Retinal pigment epithelial cell (primary cell): ENCODE measurements at places on chromosomes 4 and X.

GRCh38 chr4:174742561-174742960 lies 86.5 kb downstream of the GLRA3 start:
- no peak for DNase-seq

GRCh38 chrX:134512566-134512965 lies 52.6 kb downstream of the HPRT1 start:
- peak; percentile 16 for DNase-seq

- DNase-seq: no peak
These were observed 23.8 kb downstream of the COL25A1 start for GRCh38 chr4:109278594-109279031.

GRCh38 chr4:167623241-167623572 lies 388.9 kb upstream of the SPOCK3 start:
- DNase-seq: no peak

- no peak for DNase-seq
These were observed 45.5 kb downstream of the TMEM144 start for GRCh38 chr4:158255727-158256324.

DNA sequence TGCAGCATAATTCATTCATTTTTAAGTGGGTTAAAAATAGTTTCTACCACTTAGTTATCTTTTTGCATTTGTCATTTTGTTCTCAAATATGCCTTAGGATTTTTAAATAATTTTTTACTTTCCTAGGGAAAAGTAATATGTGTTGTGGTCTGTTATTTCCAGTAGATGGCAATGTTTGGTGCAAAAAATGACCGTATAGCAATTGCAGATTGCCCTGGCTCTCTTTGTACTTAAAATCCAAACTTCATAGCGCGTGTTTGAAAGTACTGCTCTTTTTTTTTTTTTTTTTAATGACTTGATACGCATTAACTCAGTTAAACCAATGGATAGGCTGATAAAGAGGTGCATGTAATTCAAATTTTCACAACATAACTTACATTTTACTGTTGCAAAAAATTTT lies 74.4 kb upstream of the RBMX start:
- DNase-seq: peak; percentile 6

DNA sequence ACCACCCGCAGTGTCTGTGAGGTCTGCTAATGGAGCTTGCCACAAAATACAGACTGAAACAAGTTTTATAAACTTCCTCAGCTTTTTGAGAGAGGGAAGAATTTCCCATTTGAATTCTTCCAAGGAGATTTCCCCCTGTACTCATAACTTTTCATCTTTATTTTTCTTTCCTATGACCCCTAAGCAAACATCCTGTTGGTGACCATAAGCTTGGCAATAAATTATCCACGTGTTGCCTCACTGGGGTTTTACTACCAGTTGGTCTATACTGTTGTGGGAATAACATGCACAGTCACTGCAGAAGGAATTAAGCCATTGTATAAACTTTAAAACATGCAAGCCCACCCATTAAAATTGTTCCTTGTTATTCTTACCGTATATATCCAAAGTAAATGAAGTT lies 86.2 kb downstream of the SLC39A8 start:
- DNase-seq: no peak

DNA sequence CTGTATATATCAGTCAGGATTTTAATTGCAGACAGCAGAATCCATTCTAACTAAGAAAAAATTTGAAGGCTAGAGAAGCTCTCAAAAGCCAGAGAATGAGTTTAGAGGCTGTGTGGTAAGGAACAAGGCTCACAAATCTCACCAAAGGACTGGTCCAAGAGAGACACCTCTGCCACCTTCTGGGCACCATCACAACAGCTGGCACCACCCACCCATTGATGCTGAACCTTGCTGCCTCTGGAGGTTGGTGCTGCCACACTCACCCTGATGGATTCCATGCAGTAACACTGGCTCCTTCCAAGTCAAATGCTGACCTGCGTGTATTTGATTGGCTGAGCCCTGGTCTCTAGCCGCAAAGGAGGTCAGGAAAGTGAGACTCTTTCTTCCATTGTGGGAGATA lies 100.8 kb downstream of the BEND2 start:
- DNase-seq: no peak

- no peak for DNase-seq
These were observed 2.6 kb upstream of the MSMO1 start for GRCh38 chr4:165324918-165325304.

GRCh38 chr4:70759627-70760026 lies 37.9 kb downstream of the RUFY3 start:
- DNase-seq: no peak

DNA sequence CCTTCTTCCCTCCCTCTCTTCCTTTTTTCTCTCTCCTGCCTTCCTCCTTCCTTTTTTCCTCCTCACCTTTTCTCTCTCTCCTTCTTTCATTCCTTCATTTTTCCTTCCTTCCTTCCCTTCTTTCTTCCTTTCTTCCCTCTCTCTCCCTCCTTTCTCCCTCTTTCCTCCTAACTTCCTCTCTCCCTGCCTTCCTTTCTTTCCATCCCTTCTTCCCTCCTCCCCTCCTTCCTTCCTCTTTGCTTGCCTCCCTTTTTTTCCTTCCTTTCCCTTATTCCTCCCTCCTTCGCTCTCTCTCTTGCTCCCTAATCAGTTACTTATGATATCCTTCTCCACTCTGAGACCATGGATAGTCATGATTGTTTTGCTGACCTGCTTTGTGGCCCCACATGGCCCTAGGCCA lies 56.7 kb upstream of the PUDP start:
- no peak for DNase-seq

- DNase-seq: peak; percentile 2
These were observed 69.6 kb upstream of the C4orf50 start for GRCh38 chr4:6087669-6088341.

DNA sequence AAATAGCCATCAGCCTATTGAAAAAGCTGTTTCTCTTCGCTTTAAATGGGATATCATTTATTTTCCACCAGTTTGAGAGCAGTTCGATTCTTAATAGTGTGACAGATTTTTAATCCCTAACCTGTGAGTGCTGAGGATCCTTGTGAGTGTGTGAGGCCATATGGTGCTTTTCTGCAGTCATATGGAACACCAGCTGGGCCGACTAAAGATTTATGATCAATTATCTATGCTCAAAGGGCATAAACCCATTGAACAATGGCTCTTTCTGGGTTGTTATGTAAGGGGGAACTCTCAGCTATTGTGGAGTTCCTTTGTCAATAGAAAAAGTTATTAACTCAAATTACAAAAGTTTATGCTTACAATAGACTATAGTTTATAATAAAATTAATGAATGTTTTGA lies 1003.6 kb downstream of the FAT4 start:
- DNase-seq: no peak

GRCh38 chrX:149037281-149037870 lies 467.7 kb downstream of the IDS start:
- no peak for DNase-seq

- peak; percentile 33 for DNase-seq
These were observed 128.4 kb upstream of the TBC1D9 start for GRCh38 chr4:140884431-140885058.

- no peak for DNase-seq
These were observed 24.3 kb downstream of the GRSF1 start for GRCh38 chr4:70815370-70815769.

DNA sequence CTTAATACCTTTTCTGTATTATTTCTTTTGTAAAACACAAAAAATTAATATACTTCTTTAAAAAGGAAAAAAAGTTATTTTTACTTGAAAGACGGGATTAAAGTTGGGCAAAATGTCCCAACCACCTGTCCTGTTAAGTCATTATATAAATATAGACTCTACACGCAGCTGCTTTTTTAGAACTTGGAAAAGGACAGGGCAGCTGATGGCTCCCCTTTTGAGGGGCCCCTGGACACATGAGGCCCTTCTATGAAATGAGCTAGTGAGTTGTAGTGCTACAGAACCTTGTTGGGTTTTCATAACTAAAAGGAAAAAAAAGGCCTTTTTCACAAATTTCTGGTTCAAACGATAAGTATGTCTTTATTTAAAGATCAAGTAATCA lies 600 bp upstream of the BEX2 start:
- DNase-seq: no peak

DNA sequence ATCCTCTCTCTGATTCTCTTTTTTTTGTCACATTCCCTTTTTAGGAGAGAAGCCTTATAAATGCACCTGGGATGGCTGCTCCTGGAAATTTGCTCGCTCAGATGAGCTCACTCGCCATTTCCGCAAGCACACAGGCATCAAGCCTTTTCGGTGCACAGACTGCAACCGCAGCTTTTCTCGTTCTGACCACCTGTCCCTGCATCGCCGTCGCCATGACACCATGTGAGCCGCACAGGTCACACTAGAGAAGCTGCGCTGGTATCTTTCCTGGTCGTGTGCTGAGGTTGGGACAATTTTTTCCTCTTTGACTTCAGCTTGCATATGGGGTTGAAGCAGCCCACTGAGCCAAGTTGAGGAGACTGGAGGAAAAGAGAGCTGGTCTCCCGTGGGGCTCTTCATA lies 52.1 kb downstream of the KLF8 start:
- DNase-seq: no peak

DNA sequence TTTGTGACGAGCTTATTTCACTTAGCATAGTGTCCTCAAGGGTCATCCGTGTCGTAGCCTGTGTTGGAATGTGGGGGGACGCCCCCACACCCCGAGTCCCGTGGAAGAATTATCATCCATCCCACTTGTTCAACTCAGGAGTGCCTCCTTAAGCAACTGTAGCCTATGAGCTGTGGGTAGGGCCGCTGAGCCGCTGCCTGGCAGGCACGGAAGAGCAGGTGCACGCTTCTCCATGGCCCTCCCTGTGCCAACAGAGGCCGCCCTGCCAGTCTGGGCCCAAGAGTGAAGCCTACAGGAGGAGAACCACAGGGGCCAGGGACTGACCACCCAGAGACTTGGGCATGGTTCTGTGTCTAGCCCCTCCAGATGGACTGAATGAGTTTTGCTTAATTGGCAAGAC lies 2.3 kb upstream of the RGS12 start:
- no peak for DNase-seq

DNA sequence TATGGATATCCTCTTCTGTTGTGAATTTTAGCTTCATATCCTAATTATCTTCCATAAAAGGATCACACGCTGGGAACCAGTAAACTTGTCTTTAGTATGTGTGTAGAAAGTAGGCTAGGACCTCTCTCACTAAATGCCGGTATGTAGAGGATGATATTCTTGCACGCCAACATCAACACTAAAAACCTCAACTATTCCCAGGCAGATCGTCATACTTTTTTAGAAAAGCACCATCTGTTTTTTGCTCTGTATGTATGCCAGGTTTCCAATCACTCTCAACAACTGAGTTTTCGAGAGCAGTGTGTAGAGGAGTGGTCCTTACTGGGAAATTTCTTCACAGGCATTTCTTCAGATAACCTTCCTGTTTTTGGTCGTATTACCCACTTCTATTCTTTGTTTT lies 283.6 kb downstream of the GALNTL6 start:
- no peak for DNase-seq

DNA sequence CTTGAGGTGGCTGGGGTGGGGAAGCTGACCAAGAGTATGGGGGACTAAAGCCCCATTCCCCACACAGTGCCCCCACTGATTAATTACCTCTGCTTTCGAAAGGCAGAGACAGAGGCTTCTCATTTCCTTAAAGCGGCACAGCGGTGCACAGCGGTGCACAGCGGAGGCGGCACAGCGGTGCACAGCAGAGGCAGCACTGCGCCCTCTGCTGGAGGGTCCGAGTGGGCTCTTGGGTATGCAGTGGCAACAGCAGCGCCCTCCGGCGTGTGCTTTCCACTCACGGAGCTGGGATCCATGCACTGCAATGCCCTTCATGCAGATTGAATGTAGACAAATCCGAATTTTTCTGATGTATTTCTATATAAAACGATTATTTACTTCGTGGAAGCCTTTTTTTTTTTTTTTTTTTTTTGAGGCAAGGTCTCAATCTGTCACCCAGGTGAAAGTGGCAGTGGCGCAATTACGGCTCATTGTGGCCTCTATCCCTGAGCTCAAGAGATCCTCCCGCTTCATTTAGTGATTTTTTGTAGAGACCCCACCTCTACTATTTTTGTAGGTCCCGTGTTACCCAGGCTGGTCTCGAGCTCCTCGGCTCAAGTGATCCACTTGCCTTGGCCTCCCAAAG lies 19.7 kb upstream of the PRPS2 start:
- DNase-seq: no peak

DNA sequence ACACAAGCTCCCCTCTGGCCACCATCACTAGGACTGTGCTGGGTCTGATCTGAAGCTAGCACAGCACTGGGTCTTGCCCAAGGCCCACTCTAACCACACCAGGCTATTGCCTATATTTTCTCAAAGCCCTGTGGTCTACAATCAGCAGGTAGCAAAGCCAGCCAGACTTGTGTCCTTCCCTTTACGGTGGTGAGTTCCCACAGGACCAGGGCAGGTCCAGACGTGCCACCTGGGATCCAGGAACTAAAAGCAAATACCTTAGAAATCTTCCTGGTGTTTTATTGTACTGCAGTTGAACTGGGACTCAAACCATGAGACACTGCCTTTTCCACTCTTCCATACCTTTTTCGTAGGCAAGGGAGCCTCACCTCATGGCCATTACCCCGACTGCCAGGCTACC lies 9.0 kb upstream of the MAGEC2 start:
- DNase-seq: no peak

- no peak for DNase-seq
These were observed 25.2 kb upstream of the G3BP2 start for GRCh38 chr4:75698162-75698962.

DNA sequence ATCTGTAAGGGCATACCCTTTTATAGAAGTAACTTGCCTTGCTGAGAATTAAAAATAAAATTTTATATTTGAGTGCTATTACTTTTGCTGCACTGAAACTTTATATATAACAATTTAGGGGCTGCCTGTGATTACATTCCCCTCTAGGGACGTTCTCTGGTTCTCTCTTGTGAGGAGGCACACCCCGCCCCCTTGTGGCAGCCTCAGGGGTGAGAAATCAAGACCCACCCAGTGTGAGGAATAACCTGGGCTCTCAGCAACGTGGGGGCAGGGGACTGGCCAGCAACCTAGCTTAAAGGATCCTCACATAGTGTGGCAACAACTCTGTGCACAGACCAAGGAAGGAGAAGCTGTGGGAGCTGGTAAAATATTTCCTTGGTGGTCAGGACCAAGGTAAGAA lies 43.7 kb downstream of the MAGEA9 start:
- DNase-seq: no peak

- no peak for DNase-seq
These were observed 330.2 kb downstream of the ZIC3 start for GRCh38 chrX:137896123-137896522.

DNA sequence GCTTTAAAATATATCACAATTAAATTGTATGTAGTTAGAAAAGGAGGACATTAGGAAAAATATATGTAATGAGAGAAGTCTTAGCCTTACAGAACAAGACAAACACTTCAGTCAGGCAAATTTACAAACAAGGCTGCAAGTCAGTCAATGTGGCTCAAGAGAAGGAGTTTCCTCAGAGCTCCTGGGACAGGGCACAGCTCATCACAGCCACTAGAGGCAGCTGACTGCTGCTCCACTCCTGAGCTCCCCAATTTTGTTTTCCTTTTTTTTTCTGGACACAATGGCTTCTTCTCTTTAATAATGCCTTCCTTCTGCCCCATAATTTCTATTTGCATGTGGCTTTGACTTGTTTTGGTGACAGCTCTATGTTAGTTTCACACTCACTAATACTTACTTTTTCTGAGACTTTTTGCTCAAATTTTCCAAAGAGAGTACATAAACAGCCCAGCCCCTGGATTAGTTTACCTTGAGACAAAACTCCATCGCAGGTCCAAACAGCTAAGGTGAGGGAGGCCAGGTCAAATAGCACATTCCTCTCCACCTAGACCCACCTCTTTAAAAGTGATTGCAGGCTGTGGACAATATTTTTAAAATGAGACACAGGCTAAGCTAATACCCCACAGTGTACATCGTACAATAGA lies 850.4 kb upstream of the FRG1 start:
- no peak for DNase-seq

- no peak for DNase-seq
These were observed 20.8 kb downstream of the ARHGEF6 start for GRCh38 chrX:136759968-136760367.
